ENCODE measurements at places on chromosomes 3 and 15. TPM values are rescaled to one million over a fixed set of nuclear protein-coding genes. Genes with fewer than 3 reads are reported as not detected.
A peak's percentile ranks its signal among the peaks of the same experiment; 100 is the strongest.

P2RY1 gene
- under 0.01 TPM for total RNA-seq

DNA sequence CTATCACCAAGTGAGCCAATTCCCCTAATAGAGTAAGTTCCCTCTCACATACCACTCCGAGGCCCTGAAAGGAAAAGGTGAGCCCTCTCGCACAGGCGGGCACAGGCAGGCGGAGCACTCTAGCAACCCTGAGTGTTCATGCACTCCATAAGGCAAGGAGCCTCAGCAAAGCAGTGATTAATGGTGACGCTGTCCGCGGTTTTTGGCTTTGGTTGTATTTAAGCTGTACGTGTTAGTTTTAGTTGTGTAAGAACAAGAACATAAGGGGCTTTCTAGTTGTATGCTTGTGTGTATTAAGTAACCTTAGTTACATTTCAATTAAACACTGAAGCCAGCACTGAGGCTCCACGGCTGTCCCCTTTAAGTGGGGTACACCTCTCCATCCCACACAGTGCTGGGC lies 33.1 kb downstream of the KLHL25 start:
- DNase-seq: peak; percentile 67
- no peak overlapping the region for H3K27ac ChIP-seq
- no peaks in the 10 kb centered on the region for H3K27me3 ChIP-seq
- no peak overlapping the region for H3K4me3 ChIP-seq

DNA sequence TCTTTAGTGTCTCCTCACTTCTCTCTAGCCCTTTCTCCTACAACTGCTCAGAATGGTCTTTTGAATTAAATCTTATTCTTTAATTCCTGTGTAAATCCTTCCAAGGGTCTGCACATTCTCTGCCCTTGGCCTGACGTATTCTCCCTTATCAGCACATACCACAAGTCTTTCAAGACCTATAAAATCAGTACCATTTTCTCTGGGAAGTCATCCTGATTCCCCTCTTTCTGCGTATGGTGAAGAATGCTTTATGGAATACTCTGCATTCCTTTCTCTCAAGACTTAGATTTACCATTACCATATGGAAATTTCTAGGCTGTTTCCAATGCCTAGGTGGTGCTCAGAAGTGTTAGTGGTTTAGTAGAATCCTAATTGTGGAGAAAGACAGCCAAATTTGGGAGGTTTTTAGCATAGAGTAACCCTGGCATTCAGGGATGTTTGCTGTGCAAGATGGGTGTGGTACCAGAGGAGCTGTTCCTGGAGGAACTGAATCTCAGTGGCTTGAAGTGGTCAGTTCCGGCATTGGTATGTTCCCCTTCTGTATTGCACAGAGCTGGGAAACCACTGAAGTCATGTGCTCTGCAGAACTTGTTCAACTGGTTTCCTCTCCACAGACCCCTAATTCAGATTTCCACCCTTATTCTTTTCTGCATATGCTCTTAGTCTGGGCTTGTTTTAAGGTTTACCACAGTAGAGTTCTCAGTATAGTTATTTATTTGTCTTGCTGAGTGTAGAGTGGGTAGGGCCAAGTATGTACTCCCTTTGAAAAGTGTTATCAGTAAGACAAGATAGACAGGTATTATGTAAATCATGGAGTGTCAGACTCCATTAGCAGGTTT lies 24.5 kb downstream of the IQGAP1 start:
- H3K4me1 ChIP-seq: peaks cover 16% of the 10 kb centered on the region
- H3K27ac ChIP-seq: peak overlapping the region; percentile 33
- peak; percentile 67 for DNase-seq

IQCH gene
- total RNA-seq: 2.5 TPM

SLC6A1 gene
- not detected for total RNA-seq

HTR3E gene
- total RNA-seq: not detected

NTRK3 gene
- total RNA-seq: under 0.01 TPM

SACM1L gene
- total RNA-seq: 44.2 TPM

DNA sequence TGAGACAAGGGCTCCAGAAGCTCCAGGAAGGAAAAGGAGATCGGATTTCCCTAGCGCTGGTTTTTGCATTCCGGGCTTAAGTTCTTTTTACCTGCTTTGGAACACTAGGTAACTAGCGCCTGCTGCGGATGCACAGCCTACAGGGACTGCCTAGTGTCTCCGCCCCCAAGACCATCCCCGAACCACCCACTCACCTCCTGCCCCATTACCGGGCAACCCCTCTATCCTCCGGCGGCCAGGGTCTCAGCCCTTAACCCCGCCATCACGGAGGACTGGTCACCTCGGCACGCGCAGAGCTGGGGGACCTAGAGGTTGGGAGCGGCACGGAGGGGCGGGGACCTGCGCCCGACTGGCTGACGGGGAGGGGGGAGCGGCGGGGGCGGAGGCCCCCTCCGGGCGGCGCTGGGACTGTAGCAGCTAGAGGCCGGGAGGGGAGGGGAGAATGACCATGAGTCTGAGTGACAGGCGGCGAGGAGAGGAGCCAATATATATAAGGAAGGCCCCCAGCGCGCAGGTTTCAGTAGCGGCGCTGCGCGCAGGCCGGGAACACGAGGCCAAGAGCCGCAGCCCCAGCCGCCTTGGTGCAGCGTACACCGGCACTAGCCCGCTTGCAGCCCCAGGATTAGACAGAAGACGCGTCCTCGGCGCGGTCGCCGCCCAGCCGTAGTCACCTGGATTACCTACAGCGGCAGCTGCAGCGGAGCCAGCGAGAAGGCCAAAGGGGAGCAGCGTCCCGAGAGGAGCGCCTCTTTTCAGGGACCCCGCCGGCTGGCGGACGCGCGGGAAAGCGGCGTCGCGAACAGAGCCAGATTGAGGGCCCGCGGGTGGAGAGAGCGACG lies at the start of gene DLL4:
Gene DLL4 (plus strand): TSS at position 520 of the 839 bp plus-strand sequence. CDS start 329 bp downstream, outside the sequence.
- peak; percentile 59 for DNase-seq
- H3K4me3 ChIP-seq: peak within 1 kb of the TSS; percentile 85
- peaks cover 21% of the 10 kb centered on the region for H3K4me1 ChIP-seq
- H3K27ac ChIP-seq: no peak within 1 kb of the TSS
- no peaks in the 10 kb centered on the region for H3K36me3 ChIP-seq

DNA sequence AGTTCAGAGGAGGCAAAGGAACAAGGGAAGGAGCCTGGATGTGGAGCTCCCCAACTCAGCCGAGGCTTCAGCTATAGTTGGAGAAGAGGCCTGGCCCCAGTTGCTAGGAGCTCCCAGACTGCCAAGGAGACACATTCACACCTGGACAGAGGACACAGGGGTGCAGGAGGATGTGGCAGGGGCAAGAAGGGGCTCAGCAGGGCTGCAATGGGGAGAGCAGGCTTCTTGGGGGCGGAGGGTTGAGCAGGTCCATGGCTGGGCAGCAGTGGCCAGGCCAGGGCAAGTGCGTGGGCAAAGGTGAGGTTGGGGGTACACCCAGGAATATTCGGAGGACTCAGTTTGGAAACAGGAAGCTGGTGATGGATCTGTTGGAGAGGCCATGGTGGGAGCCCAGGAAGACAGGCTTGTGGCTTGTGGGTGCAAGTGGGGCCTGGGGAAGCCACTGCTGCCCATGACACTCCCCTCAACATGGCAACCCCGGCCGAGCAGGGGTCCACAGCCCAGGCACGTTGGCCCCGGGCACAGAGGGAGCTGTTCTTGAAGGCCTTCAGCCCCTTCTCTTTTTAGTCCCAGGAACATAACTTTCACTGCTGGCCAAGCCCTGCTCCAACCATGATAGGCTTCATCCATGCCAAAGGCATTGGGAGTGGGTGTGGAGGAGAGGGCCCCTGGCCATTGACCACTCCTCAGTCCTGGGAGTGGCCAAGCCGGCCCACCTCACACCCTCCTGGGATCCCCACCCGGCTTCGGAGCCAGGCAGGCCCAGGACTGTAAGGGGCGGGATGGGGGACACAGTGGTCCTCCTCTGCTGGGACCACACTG lies 33.3 kb downstream of the TSPAN3 start:
- no peak overlapping the region for H3K27ac ChIP-seq
- DNase-seq: no peak
- H3K4me1 ChIP-seq: 0 out of 2 replicates have a peak, but pooled peaks cover 2% of the 10 kb centered on the region
- H3K27me3 ChIP-seq: no peaks in the 10 kb centered on the region

DPPA4 gene
- not detected for total RNA-seq

DNA sequence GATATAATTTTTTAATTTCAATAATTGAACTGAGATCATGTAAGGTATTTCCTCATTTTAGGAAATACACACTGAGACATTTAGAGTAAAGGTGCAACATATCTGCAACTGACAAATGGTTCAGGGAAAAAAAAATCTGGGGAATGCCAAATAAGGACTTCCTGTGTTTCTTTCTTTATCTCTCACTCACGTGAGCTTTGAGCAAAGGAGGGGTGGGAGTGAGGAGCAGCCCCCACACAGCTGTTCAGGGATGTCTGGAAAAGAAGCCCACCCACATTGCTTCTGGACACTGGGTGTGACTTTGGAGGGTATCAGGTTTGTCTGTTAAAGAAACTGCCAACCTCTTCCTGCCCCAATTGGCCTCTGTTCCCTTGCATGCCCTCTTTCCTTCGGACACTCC lies 5.6 kb upstream of the TP63 start:
- H3K27me3 ChIP-seq: no peaks in the 10 kb centered on the region
- H3K4me1 ChIP-seq: no peaks in the 10 kb centered on the region
- H3K36me3 ChIP-seq: no peaks in the 10 kb centered on the region
- H3K27ac ChIP-seq: no peak overlapping the region
- DNase-seq: no peak

- H3K27ac ChIP-seq: no peak overlapping the region
- H3K27me3 ChIP-seq: no peaks in the 10 kb centered on the region
- no peak overlapping the region for H3K4me3 ChIP-seq
- no peak for DNase-seq
Measured at GRCh38 chr3:106103383-106103782, 234.6 kb upstream of the CBLB start.

- peaks cover 7% of the 10 kb centered on the region for H3K4me1 ChIP-seq
- no peak for DNase-seq
- H3K27ac ChIP-seq: no peak overlapping the region
- H3K27me3 ChIP-seq: peaks cover 2% of the 10 kb centered on the region
Measured at GRCh38 chr3:156642750-156643728, 31.4 kb upstream of the TIPARP start.

DNASE1L3 gene
- not detected for total RNA-seq

SKOR1 gene
- total RNA-seq: not detected

GRCh38 chr15:97235611-97235985 lies 724.9 kb upstream of the ARRDC4 start:
- H3K36me3 ChIP-seq: no peaks in the 10 kb centered on the region
- H3K4me3 ChIP-seq: peak overlapping the region; percentile 17
- DNase-seq: no peak
- no peaks in the 10 kb centered on the region for H3K27me3 ChIP-seq
- no peaks in the 10 kb centered on the region for H3K4me1 ChIP-seq
- no peak overlapping the region for H3K27ac ChIP-seq

ZNF660 gene
- total RNA-seq: 1.4 TPM

UCN2 gene
- total RNA-seq: 0.54 TPM

GRCh38 chr3:152398495-152398894 lies 129.8 kb downstream of the MBNL1 start:
- H3K4me1 ChIP-seq: peaks cover 14% of the 10 kb centered on the region
- no peak overlapping the region for H3K4me3 ChIP-seq
- H3K27ac ChIP-seq: no peak overlapping the region
- peaks cover 5% of the 10 kb centered on the region for H3K36me3 ChIP-seq
- no peak for DNase-seq

- no peak overlapping the region for H3K27ac ChIP-seq
- peaks cover 8% of the 10 kb centered on the region for H3K4me1 ChIP-seq
- no peaks in the 10 kb centered on the region for H3K36me3 ChIP-seq
- no peaks in the 10 kb centered on the region for H3K27me3 ChIP-seq
Measured at GRCh38 chr3:188505151-188505550, 351.2 kb downstream of the LPP start.

- no peaks in the 10 kb centered on the region for H3K36me3 ChIP-seq
- peak; percentile 4 for DNase-seq
- no peaks in the 10 kb centered on the region for H3K4me1 ChIP-seq
- no peak overlapping the region for H3K4me3 ChIP-seq
- H3K27ac ChIP-seq: no peak overlapping the region
Measured at GRCh38 chr3:36525115-36525801, 145.0 kb downstream of the STAC start.

DNA sequence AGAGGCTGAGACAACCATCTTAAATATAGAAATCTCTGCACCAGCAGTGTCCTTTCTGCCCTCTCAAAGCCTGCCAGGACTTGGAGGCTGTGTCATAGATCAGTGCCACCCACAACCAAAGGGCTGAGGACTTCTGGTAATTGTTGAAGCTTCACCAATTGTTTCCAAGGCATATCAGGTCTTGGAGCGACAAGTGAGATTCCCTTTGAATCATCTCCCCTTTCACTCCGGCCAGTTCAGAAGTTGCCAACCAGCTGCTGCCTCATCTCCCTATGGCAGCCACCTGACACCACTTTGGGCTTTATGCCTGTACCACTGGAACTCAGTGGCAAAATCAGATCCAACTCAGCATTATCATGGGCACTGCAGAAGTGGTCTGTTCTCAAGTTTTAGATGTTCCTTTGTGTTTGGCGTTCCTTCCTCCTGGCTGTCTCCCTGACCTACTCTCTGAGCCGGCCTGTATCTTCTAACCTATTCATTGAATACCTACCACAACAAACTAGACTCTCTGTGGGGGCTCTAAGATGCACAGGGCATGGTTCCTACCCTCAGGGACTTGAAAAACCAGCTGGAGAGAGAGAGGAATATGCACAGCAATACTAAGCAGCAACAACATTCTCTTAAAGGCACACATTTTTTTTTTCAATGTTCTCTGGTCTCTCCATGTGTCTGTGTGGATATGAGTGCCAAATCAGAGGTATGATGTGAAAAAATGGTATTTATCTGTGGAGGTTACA lies 90.8 kb upstream of the PFN2 start:
- H3K4me3 ChIP-seq: no peak overlapping the region
- peaks cover 2% of the 10 kb centered on the region for H3K27me3 ChIP-seq
- DNase-seq: no peak
- no peaks in the 10 kb centered on the region for H3K36me3 ChIP-seq
- peaks cover 10% of the 10 kb centered on the region for H3K4me1 ChIP-seq
- no peak overlapping the region for H3K27ac ChIP-seq

- H3K4me1 ChIP-seq: no peaks in the 10 kb centered on the region
- H3K36me3 ChIP-seq: no peaks in the 10 kb centered on the region
- H3K27ac ChIP-seq: no peak overlapping the region
Measured at GRCh38 chr15:54579855-54580254, 601.6 kb downstream of the UNC13C start.

TM4SF4 gene
- 1.6 TPM for total RNA-seq

All from IMR-90 (cell line).